ENCODE measurements at places on chromosomes 6 and 20.

- no peak for DNase-seq
Measured at GRCh38 chr6:87364602-87365252, 20.1 kb downstream of the C6orf163 start.

DNA sequence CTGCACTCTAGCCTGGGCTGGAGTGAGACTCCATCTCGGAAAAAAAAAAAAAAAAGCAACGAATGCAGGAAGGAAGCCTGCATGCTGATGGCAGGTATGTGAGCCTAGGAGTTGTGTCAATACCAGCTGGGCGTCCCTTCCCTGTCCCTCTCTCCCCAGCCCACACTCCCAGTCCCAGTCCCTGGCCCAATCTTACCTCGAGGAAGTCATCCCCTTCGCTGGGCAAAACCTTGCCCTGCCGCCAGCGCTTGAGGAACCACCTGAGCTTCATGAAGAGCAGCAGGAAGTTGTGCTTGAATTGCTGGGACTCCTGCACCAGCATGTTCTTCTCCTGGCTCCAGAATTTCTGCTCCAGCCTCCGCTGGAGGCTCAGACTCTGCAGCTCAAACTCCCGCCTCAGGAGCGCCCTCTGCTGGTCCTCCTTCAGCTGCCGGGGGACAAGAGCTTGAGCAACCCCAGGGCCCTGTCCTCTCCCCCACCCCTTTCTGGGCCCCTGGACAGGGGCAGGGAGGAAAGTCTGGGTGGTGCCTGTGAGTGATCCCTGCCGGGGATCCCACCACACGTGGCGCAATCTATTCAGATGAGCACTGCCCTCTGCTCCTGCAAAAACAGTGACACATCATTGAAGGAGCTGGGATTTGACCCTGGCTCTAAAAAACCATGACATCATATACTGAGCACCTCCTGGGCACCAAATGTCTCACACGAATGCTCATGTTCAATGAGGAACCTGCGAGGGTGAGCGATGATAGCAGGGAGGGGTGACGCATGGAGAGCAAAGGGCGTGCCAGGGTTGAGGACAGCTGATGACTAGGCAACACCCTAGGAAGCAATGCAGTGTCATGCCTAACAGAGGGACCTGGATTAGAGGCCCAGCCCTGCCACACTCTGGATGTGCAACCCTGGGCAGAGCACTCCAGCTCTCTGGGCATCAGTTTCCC lies 35.0 kb upstream of the DSN1 start:
- peak; percentile 66 for DNase-seq

DNA sequence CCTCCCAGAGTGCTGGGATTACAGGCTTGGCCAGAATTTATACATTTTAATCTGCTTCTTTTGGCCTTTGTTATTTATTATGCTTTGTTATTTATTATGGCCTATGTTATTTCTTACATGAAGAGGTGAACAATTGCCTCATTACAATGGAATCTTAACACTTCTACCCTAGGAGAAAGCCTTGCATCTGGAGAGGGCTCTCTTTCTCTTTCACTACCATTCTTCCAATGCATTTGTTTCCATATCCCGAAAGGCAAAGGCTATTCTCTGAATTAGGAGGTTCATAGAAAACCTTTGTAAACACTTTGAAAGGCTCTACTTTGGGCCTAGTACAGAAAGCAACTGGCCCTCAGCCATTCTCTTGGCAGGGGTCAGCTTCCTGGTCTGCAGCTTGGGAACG lies 19.9 kb upstream of the DEK start:
- no peak for DNase-seq

- no peak for DNase-seq
Measured at GRCh38 chr6:44202332-44202971, 14.3 kb upstream of the MYMX start.

- peak; percentile 41 for DNase-seq
Measured at GRCh38 chr6:26594730-26595632, 1.8 kb upstream of the ABT1 start.

- peak; percentile 51 for DNase-seq
Measured at GRCh38 chr6:136846046-136846445, 23.7 kb downstream of the PEX7 start.

GRCh38 chr6:146997062-146997461 lies 207.2 kb upstream of the STXBP5 start:
- DNase-seq: no peak

- no peak for DNase-seq
Measured at GRCh38 chr6:90302320-90302719, 5.7 kb upstream of the BACH2 start.

GRCh38 chr6:1654054-1654453 lies 44.3 kb downstream of the FOXC1 start:
- DNase-seq: no peak

DNA sequence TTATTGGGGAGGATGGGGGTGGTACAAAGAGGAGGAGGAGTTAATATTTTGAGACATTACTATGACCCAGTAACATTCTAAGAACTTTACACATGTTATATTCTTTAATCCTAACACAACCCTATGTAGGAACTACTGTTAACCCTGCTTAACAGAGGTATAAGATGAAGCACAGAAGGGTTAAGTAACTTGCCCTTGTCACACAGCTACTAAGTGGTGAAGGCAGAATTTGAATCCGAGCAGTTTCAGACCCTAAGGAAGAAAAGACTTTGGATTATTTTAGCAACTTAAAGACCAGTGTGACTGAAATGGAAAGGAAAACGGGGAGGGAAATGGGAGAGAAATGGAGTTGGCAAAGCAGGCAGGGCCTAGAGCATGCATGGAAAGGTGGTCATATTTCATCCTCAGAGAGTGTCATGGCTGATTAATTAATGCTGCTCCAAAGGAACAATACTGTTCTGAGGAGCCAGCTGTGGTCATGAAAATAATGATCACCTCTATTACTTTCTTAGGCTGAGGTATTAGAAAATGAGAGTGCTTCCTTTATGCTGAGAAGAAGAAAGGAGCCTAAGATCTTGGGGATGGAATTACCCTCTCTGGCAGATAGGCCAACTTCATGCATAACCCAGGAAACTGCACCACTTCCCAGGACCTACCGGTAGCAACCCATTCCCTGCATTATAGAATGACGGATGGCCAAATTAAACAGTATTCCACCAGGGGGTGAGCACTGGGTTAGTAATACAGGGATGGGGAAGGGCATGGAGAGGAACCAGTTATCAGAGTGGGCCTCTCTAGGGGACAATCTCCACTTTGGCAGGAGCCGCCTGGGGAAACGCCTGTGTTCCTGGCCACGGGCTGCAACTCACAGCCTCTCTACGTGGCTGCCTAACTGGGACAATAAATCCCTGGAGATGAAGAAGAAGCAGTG lies 50.1 kb upstream of the TNFAIP3 start:
- DNase-seq: no peak

DNA sequence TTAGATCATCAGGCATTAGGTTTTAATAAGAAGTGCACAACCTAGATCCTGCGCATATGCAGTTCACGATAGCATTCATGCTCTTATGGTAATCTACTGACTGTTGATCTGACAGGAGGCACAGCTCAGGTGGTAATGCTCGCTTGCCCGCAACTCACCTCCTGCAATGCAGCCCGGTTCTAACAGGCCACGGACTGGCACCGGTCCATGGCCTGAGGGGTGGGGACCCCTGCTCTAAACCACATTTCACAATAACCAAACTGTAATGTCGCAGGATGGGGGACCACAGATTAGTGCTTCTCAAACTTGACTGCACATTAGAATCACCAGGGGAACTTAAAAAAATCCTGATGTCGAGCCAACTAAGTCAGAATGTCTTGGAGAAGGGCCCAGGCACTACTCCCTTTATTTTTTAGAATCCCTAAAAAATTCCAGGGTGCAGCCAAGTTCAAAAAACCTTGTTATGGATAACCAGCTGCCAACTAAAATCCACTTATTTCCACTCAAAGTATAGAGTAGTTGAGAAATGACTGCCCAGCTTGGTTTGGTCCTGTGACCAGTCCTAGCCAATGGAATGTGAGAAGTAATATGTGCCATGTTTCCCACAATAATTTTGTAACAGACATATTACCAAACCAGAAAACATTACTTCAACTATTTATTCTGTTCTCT lies 3.1 kb downstream of the SHPRH start:
- DNase-seq: no peak

DNA sequence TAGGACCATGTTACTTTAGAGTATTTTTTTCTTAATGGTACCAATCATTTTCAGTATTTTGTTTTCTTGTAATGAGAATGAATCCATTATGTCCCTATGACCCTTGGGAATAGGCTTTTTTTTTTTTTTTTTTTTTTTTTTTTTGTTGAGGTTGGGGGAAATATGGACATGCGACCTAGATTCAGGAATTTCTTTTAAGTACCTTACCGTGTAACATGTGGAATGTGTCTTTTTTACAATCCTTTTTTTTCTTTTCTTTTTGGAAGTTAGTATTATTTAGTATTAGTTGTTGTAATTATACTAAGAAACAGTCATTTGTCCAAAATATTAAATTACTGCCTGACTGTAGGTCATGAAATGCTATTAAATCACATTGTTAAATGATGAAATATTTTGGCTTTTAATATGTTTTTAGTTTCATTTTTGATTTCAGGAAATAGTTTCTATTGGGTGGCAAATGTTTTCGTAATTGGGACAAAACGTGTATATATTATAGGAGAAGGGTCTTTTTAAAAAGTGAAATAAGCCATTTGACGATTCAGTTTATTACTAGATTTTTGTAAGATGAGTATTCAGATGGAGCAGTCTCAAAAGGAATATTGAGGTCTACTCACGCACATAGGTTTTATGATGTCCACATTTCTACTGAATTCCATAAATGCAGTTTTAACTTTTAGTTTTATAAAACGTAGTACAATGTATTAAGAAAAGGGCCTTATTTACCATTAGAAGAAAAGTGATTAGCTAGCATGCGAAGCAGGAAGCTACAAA lies 4.9 kb downstream of the ARID1B start:
- DNase-seq: peak; percentile 48

GRCh38 chr20:18263723-18264122 lies 24.6 kb upstream of the ZNF133 start:
- no peak for DNase-seq

- no peak for DNase-seq
Measured at GRCh38 chr6:52872031-52872430, 31.4 kb upstream of the GSTA5 start.

DNA sequence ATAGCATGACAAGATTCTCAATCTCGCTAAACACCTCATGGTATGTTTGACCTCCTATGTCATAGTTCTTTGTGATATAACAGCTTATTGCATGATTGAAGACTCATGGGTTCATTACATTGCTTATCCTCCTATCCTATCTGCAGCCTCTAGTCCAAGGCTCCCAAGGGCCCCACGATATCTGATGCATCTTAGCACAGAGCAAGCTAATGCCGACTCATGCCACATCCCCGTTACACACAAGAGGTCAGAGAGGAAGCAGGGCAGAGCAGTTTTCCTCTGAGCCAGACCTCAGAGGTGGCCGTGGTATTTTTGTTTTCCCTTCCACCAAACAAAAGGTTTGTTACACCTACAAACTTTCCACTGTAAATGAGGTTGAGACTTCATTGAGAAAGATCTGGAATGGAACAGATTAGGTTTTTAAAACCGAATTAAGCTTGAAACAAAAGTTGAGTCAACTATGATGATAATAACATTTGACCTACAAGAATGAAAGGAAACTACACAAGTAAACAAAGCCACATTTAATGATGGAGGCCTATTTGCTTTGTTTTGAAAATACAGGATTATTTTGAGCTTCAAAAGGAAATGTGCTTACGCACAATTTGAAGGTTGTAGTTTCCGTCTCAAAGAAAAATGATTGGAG lies 133.9 kb upstream of the MYLIP start:
- no peak for DNase-seq

DNA sequence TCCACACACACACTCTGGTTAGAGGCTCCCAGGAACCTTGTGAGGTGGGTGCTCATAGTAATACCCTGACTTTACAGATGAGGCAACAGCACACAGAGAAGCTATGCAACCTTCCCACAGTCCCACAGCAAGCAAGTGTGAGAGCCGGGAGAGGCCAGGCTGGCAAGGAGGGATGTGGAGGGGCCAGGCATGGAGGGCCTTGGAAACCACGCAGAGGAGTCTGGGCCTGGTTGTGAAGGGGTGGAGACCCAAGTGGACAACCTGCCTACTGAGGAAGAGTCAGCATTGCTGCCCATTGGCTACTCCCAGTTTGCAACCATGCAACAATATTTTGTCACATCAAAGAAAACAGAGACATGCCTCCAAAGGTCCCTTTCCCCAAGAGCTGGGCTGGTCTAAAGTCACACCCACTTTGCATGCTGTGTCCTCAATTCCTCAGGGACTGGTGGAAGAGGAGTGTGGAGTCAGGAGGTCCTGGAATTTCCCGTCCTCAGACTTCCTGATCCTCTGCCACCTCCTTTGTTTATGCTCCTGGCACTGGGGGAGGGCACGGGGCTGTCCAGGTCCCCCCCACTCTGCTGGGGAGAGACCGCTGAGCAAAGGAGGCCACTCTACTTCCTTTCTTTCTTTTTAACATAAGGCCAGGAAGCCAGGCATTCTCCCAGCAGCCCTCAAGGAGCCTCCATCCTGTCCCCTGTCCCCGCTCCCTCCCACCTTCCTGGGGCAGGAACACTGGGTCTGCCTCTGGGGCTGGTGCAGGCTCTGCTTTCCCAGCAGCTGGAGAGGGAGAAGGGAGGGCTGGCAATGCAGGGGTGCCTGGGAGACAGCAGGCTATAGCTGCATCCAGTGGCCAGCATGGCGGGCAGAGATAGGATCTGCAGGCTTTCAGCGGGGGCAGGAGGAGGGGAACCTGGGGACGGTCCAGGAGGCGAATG lies 68.3 kb downstream of the NOL4L start:
- no peak for DNase-seq
